ENCODE measurements at places on chromosomes 16 and 17.

DNA sequence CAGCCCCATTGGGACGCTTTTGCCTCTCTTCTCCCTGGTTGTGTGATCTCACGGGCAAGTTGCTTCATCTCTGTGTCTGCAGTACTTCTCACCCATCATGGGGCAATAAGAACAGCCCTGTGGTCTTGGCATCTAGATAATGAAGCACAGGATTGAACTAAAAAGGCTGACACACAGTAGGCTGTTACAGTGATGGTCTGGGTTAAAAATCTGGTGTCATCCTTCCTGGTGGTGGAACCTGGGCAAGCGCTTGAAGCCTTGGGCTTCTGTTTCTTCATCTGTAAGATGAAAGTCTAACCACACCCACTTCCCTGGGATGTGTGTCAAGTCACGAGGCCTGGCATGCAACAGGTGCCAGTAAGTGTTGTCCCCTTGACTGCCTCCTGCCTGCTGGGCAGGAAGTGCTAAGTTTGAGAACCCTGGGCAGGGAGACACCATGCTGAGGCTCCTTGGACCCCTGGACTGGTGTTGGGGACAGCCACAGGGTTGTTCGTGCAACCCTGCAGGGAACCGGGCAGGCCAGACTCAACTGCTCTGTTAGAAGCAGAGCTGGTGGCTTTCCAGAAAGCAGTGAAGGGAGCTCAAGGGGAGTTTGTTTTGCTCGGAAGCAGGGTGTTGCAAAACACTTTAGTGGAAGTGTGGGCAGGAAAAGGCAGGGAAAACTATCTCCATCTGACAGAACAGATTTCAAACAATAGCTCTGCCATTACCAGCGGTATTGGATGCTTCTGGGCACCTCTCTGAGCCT, 5.9 kb upstream of the MAP2K3 start:
- DNase-seq: no peak

DNA sequence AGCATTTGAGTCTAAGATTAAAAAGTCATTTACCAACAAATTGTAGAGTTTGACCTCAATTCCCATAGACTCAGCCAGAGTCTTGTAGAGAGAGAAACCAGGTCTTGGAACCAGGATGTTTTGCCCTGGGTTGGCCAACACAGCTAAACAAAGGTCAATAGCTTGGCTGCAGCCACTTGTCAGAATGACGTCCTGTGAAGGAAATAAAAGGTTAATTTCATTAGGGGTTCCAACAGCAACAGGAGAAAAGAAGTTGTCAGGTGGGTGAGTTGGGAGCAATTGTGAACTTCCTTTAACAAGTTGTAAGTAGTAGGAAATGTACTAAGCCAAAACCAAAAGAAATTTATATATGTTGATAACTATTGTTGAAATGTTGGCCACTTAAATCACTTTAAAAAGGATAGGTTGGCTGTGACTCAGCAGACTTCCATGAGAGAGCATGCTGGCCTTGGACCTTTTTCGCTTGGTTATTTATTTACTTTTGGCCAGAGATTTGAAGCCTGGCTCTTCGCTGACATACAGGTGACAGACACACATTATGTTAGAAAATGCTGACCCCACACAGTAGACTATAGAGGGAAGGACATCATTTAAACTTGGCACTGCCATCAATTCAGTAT, 4.3 kb downstream of the TAT start:
- no peak for DNase-seq

GRCh38 chr17:78527345-78527744, 49.9 kb downstream of the DNAH17 start:
- no peak for DNase-seq

- DNase-seq: no peak
Measured at GRCh38 chr16:51024703-51025102, 126.4 kb downstream of the SALL1 start.

GRCh38 chr17:51661403-51661802, 401.1 kb downstream of the UTP18 start:
- DNase-seq: no peak

- DNase-seq: no peak
Measured at GRCh38 chr17:19610879-19611278, 37.7 kb upstream of the ALDH3A2 start.

- no peak for DNase-seq
Measured at GRCh38 chr16:85861095-85861825, 37.7 kb upstream of the IRF8 start.

DNA sequence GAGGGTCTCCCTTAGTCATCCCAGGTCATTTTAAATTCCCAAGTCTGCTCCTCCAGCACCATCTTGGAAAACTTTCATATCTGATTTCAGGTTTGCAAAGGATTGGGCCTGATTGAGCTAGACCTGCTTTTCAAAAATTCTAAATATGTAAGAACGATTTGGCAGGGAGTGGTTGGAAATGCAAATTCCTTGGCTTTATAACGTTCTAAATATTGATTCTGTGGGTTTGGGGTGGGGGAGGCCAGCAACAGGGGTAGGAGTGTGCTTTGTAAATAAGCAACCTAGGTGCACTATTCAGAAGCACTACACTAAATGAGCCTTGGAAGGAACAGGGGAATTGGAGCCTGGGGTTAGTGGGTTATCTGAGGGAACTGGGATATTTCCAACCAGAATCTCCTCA, 47.9 kb downstream of the TMEM114 start:
- DNase-seq: no peak

- DNase-seq: peak; percentile 58
Measured at GRCh38 chr16:87850009-87851006, 19.0 kb downstream of the SLC7A5 start.

GRCh38 chr16:68251832-68252231, 6.7 kb downstream of the PLA2G15 start:
- no peak for DNase-seq

DNA sequence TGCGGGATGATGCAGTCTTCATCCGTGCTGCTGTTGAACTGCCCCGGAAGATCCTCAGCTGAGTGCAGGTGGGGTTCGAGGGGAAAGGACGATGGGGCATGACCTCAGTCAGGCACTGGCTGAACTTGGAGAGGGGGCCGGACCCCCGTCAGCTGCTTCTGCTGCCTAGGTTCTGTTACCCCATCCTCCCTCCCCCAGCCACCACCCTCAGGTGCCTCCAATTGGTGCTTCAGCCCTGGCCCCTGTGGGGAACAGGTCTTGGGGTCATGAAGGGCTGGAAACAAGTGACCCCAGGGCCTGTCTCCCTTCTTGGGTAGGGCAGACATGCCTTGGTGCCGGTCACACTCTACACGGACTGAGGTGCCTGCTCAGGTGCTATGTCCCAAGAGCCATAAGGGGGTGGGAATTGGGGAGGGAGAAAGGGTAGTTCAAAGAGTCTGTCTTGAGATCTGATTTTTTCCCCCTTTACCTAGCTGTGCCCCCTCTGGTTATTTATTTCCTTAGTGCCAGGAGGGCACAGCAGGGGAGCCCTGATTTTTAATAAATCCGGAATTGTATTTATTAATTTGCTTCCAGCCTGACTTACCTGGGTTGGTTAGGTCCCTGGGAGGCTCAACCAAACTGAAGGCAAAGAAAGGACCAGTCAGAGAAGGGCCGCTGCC, 5.8 kb downstream of the TRAF4 start:
- DNase-seq: no peak

GRCh38 chr16:11076259-11077018, 132.1 kb downstream of the CLEC16A start:
- no peak for DNase-seq

- no peak for DNase-seq
Measured at GRCh38 chr17:57279432-57279831, 23.1 kb downstream of the MSI2 start.

DNA sequence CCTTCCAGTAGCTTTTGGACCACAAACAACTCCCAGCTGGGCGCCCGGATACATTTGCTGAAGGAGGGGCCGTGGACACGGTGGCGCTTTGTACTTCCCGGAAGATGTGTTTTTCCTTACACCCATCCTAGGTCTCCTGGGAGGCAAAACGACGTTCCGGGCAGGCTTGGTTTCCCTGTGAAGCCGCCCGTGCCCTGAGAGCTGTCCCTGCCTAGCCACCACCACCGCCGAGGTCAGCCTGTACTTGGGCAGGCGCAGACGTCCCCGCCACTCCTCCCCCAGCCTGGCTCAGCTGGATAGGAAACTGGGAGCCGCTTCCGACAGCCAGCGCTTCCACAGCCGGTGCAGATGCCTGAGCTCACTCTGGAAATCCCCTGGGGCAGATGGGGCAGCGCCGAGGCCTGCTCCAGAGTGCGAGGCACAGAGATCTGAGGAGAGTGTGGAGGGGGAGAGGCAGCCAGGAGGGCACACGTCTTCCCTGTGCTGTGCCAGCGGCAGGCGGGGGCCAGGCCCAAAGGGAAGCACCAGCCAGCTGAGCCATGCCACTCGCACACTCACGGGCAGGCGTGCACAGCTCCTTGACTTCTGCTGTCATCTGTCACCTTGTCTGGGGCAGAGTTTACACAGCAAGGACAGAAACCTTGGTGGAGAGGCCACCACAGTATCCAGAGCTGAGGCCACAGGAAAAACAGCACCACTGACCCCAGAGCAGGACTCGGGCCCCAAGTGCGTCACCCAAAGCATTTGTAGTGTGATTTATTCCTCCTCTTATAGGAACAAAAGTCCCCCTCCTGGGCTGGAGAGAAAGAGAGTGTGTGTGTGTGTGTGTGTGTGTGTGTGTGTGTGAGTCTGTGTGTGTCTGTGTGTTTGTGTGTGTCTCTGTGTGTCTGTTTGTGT, 3.0 kb downstream of the RHBDF2 start:
- no peak for DNase-seq

GRCh38 chr17:27996202-27997043, 46.1 kb upstream of the NLK start:
- DNase-seq: no peak

- DNase-seq: no peak
Measured at GRCh38 chr17:47297661-47298400, 25.9 kb upstream of the EFCAB13 start.

DNA sequence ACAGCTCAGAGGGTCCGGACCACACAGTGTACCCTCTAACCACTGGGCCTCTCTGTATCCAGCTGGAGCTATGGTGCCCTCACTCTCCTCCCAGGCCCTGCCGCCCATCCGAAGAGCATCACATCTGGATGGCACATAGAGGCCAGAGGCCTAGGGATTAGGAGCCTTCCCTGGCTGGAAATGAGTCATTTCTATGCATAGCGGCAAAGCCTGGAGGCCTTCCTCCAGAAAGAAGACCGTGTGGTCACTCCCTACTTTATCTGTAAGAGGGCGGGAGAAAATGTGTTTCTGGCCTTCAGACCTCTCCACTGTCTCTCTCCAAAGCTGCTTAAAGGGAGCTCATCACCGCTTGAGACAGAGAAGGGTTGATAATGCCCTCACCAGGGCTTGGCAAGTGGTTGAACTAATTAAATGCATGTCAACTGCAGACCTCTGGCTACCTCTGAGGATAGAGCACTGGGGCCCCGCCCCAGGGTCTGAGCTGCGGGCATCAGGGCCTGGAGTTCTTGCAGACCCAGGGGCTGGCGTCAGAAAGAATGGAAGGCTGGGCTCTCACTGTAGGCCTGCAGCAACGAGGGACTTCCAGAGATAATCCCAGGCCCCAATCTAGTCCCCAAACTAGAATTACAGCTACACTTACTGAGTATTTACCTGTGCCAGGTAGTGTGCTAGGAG, 122.2 kb downstream of the IRX5 start:
- DNase-seq: no peak

DNA sequence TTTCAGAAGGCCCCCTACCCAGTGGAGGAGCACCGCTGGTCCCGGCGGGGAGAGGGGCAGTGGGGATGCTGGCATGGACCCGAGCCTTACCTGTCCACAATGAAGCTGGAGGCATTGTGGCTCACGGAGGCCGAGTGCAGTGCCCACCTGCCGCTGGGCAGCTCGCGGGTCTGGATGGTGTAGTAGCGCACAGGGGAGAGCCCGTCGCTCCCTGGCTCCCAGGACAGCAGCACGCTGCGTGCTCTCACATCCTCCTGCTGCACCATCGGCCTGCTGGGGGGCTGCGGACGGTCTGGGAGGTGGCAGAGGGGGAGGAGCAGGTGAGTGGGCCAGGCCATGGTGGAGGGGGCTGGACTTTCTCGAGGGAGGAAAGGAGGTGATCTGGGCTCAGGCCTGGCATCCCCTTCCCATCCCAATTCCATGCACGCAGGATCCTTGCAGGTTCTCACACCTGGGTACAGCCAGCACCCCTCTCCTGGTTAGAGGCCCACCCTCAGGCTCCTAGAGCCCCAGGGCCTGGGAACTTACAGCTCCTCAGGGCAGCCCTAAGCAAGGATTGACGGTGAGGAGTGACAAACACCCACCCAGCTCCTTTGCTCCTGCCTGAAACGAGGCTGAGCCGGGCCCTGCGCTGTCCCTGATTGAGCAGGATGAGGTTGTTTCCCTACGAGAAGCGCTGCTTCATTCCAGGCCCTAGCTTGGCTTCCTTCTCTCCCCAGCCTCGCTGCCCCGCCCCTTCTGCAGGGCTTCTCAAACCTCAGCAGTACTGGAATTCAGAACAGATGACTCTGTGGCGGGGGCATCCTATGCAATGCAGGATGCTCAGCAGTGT, 76.2 kb upstream of the CDC42EP4 start:
- no peak for DNase-seq

DNA sequence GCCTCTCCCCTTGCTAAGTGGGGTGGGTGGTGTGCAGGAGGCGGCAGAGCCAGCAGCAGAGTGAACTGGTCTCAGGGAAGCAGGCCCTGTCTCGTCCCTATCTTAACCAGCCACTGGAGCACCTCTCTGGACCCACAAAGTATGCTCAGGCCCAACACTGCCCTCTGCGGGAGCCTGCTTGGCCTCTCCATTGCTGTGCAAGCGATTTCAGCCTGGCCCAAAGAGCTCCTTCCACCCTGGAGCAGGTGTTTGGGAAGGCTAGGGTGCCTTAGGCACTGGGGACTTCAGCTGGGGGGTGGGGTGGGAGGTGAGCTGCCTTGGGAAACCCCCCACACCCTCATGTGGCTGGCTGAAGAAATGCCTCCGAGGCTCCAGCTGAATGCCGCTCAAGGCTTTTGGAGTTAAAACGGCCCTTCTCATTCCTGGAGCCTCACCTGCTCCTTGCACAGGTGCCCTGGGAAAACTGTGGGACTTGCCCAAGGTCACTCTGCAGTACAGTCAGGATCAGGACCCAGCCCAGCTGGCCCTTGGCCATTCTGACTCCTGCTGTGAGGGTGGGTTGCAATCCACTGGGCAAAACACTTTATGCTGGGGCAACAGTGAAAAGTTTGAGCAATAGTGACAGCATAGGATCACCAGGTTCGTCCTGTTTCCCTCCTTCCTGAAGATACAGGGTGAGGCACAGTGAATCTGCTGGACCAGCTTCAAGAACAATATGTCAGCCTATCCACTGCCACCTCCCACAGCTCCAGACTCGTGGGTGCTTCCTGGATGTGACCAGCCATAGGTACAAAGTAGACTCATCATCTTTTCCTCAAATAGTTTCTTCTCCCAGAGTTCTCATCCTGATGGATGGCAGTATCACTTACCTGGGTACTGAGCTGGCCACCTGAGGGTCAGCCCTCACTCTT, 5.9 kb upstream of the UBE2O start:
- no peak for DNase-seq

All from stimulated activated CD4-positive, alpha-beta T cell treated with anti-CD3 and anti-CD28 coated beads, Interleukin-1b, Interleukin-23, amount 100 ng/mL, for 24 hours (primary cell).